Thoracic aorta endothelial cell (primary cell): ENCODE measurements at places on chromosomes 7 and 10. TPM values are rescaled to one million over a fixed set of nuclear protein-coding genes. Genes with fewer than 3 reads are reported as not detected.

MINDY3 gene
- total RNA-seq: 39.8 and 45.2 TPM in 2 replicates

ABCA13 gene
- total RNA-seq: under 0.01 and 0.07 TPM in 2 replicates

C10orf105 gene
- total RNA-seq: 0.07 TPM in 1 of 2 replicates, not detected in the other

STEAP1 gene
- 62.9 and 70.6 TPM in 2 replicates for total RNA-seq

TACC2 gene
- 22.2 and 23.4 TPM in 2 replicates for total RNA-seq
